ENCODE measurements at places on chromosomes 3 and 15.

GRCh38 chr15:41492597-41493204 lies 973 bp upstream of the ITPKA start:
- no peak for DNase-seq

GRCh38 chr3:100629421-100630127 lies 20.2 kb downstream of the ADGRG7 start:
- no peak for DNase-seq

DNA sequence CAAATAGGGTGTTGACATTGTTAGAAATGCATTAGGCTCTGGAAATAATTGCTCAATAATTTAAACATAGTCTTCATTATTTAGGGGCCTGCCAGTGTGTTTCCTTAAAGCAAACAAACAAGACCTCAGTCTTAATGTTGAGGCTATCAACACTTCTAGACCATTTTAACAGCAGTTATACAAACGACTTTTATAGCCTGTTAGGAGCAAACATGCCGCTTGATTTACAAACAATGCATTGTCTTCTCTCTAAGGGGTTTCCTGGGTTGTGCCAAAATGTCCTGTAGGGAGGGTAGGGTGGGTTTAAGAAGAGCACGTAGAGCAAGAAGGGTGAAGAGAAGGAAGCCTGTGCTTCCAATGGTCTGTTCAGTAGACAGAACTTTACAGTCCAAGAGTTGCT lies 53.7 kb downstream of the TPRG1 start:
- DNase-seq: no peak

GRCh38 chr3:113153499-113154107 lies 57.8 kb upstream of the BOC start:
- DNase-seq: no peak

DNA sequence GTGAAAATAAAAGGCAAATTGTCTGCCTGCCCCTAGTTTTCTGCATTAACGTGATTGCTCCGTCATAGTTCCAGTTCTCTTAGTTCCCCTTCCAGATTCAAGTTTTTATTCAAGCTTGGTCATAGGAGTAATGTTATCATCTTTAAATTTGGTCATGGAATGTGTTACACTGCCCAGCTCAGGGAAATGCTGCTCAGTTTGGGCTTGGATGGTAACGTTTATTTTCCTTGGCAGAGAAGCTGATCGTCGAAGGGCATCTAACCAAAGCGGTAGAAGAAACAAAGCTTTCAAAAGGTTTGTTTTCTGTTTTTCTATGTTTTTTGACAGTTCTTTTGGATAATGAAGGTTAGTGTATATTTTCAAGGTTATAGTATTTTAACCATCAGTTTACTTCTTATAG lies 118.4 kb upstream of the FLNB start:
- DNase-seq: peak; percentile 77

DNA sequence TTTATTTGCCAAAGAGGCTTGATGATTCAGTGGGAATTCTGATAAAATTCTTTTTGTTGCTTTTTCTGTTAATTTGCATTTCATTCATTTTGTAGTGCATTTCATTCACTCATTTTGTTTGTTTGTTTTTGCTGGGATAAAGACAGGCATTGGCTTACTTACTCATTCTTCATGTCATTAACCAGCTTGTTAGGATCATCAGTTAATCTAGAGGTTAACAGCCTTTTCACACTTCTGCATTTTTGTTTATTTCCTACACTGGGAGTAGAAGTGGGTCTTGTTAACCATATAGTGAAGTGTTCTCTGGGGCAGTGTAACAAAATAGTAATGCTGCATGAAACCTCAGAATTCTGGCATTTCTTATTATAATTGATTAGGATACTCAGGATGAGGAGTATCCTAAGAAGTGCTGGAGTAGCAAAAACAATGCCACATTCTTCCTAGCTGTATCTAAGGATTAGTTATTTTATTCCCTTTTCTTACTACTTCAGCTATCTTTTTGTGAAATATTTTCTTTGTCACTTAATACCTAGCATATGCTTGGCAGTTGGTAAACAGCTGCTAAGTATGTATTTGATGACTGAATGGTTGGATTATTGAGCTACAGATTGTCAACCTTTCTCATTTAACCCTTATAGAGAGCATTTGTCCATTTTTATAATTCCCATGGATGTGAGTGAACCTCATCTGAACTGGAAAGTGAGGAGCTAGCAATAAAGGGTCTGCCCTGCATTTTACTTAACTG lies 135.7 kb upstream of the LRRFIP2 start:
- DNase-seq: no peak

DNA sequence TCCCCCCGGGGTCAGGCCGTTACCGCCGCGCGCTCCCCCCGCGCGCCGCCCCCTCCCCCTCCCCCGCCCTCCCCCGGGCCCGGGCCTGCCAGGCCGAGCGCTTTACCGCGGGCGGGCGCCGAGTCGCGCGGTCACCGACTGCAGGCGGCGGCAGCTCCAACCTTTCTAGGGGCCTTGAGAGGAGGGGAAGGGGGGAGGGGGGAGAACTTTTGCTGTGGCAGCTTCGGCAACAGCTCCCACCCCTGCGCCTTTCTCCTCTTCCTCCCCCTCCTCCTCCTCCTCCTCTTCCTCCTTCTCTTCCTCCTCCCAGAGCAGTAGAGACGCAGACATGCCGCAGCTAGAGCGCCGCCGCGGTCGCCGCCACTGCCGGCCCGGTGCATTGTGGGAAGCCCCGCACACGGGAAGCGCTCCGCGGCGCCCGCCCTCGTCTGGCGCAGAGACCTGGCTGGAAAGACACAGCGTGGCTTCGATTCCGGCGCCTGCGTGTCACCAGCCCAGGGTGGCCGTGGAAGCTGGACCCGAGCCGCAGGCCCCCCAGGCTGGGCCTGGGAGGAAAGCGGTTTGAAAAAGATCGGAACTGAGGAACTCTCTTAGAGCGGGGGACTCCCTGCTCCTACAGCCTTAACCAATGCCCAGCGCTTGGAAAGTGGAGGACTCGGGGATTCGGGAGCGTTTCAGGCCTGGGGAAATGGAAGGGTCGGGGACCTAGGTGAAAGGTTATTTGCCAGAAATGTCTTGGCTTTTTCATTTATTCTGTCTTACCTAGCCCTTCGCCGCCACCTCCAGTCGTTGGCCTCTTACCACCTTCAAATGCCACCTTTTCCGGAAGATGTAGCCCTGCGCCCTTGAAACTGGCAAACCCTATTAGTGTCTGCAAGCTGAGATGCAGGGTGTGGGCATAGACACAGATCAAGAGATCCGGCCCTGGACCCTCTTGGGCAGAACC lies at the start of gene ZNF148:
ZNF148 (minus strand) TSS at position 330 of the 946 bp plus-strand sequence. CDS start 61,685 bp downstream, outside the sequence.
- peak; percentile 93 for DNase-seq

- no peak for DNase-seq
These were observed 38.0 kb downstream of the KAT2B start for GRCh38 chr3:20078194-20078714.

- DNase-seq: no peak
These were observed 24.7 kb downstream of the OIP5 start for GRCh38 chr15:41307679-41308078.
